ENCODE measurements at places on chromosomes 7 and 10.

- DNase-seq: no peak
Measured at GRCh38 chr10:29712108-29712507, 77.3 kb upstream of the SVIL start.

DNA sequence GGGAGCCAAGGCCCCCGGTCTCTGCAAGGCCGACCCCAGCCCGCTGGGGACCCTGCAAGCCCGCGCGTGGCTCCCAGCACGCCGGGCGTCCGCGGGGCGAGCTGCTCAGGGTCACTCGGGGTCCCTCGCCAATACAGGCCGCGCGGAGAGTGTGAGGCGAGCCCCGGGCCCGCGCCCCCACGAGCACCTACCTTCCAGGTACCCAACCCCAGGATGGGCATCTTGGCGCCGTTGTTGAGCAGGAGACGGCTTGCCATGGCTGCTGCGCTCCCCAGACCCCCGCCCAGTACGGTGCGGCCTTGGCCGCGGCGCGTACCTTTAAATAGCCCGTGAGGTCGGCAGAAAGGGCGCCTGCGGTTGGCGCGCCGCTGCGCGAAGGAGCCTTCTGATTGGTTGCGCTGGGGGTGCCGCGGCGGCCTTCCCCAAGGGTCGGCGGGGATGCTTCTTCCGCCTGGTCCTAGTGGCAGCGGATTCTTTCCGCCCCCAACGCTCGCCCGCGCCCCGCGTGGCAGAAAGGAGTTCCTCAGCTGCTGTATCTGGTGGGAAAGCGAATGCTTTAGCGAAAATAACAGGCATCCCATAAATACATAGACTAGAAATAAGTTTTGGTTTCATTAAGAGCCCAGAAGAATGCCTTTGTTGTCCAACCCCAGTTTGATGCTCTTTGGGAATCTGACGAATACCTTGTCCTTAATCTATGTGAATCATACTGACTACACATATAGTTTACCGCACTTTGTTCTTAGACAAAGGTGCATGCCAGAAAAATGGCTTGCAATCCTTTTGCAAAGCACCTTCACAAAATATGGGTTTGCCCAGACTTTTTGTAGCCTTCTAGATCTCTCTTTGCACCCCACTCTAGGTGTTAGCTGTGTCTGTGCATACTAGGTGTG, at the start of gene AKR1B1:
Gene AKR1B1, minus strand, starts transcription at position 295 of the 893 bp plus-strand sequence. Its CDS starts 38 bp downstream, at position 257.
- DNase-seq: peak; percentile 90

DNA sequence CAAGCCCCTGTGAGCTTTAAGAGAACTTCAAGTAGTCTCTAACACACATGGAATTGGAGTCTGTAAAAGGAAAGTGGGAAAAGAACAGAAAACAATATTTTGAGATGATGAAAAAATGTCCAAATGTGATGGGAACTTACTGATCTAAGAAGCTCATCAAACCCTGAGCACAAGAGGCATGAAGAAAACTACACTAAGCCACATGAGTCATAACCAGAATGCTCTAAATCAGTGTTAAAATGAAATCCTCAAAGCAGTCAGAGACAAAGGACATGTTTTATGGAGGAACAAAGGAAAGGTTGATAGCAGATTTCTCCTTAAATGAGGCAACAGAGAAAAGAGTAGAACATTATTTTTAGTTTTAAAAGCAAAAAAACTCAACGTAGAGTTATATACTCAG, 37.2 kb downstream of the ZNF33A start:
- DNase-seq: no peak

DNA sequence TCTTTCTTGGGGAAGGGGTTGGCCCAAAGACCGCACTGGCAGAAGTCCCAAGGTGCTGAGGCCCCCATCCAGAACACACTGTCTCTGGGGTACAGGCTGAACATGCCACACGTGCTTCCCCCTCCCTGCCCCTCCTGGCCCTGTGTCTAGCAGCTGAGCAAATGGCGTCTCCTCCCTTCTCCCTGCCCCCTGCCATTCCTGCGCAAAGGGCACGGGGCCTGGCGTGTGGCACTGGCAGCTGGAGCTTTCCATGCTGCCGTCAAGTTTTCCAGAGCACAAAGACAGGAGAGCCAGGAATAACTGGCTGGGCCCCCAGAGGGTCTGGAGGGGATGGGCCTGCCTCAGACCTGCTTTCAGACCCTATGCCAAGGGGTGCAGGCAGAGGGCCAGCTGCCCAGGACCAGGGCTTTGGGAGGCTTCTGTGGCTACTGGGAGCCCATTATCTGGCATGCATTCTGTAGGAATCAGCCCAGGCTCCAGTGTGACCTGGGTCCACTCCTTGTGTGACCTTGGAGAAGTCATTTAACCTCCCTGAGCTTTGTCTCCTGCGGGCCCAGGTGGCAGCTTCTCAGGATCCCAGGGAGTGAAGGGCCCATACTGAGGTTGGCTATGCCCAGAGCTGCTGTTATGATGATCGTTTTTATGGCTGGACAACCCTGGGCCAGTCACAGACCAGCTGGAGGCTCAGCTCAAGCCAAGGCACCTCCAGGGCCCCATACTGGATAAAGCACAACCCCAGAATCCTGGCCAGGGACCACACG, 710 bp upstream of the LDB3 start:
- no peak for DNase-seq

DNA sequence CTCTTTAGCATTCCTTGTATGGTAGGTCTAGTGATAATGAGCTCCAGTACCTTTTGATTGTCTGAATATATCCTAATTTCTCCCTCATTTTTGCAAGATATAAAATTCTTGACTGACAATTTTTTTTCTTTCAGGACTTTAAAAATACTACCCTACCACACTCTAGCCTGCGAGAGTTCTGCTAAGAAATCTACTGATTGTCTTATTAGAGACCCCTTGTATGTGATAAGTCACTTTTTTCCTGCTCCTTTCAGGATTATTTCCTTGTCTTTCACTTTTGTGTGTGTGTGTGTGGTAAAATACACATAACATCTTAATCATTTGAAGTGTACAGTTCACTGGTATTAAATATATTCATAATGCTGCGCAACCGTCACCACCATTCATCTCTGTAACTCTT, 68.7 kb upstream of the PPP1R9A start:
- no peak for DNase-seq
